ENCODE measurements at places on chromosomes 13 and 19.

DNA sequence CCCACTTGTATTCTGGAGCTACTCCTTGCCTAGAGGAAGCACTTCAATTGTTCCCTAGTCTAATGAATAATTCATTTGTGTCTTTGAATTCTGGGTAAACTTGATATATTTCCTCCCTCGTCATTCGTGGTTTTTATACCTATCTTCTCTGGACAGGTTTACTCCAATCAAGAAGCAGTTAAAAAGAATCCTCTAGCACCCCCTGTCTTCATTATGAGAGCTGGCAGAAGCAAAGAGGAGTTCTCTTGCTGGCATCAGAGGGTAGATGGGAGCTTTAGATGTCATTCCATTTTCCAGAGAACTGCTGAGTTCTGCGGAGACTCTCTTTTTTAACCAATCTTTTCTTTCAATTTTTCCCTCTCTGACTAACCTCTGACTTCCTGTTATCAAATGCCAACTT is 627.7 kb downstream of the FGF9 start:
- no peak for DNase-seq

DNA sequence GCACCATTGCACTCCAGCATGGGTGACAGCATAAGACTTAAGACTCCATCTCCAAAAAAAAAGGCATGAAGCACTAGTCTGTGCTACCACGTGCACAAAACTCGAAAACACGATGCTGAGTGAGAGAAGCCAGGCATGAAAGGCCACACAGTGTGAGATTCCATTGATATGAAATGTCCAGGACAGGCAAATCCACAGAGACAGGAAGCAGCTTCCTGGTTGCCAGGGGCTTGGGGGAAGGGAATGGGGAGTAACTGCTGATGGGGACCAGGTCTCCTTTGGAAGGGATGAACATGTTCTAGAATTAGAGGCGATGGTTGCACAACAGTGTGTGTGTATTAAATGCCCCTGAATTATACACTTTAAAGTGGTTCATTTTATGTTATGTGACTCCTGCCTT is 15.9 kb upstream of the JUND start:
- no peak for DNase-seq

DNA sequence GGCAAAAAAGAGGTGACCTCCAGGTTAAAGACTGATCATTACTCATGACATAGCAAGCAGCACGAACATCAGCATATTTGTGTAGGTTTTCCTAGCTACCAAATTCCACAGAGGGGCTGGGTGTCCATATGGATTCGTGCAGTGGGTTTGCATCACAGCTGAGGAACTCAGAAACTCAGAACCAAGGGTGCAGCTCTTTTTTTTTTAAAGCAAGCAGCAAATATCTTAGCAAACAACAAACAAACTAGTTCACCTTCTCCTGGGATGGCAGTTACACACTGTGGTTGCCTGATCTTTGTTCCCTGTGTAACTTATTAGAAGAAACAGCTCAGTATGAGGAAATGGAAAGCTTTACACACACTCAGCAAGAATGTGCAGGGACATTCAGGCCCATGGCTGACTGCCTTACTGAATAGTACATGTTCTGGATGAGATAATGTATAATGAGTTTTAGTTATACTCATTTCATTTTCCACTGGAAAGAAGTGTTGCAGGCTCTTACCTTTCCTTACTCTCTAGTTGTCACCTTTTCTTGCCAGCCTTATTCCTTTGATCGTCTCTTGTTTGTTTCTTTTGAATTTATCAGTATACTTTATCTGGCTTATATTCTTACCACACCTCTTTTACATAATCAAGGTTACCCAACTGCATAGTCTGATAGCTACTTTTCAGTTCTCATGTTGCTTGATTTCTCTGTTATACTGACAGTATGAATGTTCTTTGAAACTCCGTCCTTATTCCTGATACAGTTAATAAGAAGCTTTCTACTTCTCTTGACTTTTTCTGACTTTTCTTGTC is 4.3 kb downstream of the NDFIP2 start:
- DNase-seq, result peak; percentile 4

DNA sequence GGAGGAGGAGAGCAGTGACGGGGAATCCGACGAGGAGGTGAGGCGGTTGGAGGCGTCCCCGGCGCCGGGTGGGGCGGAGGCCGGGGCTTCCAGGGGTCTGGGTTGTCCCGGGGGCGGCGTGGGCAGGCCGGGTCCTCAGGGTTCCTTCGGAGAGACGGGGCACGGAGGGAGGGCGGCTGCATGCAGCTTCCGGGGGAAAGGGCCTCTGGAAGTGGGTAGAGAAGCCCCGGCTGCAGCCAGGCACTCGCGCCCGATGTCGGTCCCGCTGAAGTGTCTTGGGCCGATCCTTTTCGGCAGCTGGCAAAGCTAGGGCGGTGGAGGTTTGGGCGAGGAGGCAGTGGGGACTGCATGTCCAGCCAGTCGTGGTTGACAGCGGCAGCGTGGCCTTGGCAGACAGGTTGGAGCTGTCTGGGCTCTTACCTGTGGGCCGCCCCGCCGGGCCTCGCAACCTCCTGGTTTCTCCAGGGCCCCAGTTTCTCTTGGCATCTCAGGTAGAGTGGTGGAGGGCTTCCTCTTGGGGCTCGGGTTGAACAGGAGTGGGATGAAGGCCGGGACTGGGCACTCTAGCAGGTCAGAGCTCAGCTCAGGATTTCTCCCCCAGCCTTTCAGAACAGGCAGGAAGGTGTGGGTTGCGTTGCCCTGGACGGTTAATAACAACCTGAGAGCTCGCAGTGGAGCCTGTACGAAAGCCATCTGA is 690 bp downstream of the KMT2B start:
- peak; percentile 49 for DNase-seq

DNA sequence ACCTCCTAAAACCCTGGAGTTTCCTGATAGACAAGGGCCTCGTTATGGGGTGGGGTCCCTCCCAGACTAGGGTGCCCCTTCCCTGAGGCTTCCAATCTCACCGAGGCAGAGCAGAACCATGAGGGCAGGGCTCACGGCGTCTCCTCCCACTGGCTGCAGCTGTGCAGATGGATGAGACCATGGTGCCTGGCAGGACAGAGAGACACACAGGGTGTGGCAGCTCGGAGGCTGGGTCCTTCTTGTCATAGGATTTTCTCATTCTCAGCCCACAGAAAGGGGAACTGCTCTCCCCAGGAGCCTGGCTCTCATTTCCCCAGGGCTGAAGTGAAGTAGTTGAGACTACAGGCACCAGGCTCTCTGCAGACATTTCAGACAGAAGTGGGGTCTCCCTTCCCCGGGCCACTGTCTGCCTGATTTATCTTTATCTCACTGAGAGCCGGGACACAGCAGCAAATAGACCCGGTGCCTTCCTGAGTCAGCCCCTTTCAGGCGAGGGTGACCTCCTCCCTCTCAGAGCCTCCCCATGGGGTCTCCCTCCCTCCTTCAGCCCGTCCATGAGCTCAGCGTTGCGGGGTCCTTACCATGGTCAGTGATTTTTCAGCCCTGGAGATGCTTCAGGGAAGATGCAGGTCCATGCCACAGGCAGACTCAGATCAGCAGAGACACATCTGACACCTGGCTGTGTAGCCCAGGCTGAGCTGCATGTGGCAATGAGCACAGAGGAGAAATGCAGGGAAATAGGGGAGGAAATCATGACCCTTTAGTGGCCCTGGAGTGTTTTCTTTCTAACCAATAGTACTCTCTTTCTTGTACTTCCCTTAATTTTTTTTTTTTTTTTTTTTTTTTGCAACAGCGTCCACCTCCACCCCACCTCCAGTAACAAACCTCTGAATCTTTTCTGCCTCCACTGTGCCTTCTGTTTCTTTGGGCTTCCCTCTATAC is at the start of gene LILRA5:
Gene LILRA5 (minus strand): TSS at position 731 of the 942 bp plus-strand sequence. CDS start 147 bp downstream, at position 584.
- DNase-seq, result no peak

- no peak for DNase-seq
Observed at GRCh38 chr19:30253581-30253996, 118.6 kb upstream of the ZNF536 start.

DNA sequence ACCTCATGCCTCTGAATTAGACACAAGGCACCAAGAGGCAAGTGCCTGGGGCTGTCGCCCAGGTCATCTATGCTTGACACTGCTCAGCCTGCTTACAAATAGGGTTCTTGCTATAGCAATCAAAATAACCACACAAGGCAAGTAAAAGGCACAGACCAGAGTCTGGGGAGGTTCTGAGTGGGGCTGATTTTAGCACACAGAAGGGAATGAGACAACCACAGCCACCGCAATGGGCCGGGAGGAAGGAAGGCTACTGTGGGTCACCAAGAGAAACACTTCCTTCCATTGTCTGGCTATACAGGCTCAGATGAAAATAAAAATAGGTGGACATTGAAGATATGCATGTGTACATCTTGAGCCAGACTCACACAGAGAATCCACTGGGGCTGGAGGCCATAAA is 159.1 kb downstream of the DLEU7 start:
- no peak for DNase-seq

- peak; percentile 60 for DNase-seq
Observed at GRCh38 chr19:54164369-54165068, 5.0 kb upstream of the LENG1 start.

DNA sequence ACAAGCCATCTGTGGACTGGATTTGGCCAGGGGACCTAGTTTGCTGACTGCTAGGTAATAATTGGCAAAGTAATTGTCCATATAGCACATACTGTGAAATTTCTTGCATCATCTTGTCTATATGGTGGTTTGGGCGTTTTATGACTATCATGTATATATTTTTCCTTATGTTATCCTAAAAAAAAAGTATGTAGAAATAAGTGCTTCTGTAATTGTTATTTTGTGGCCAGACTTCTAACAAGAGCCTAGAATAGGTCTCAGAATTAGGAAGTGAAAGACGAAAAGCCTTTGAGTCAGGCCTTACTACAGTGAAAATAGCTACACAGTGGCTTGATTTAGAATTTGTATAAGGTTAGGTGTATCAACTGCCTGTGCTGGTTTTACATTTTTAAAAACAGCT is 4.2 kb downstream of the FNDC3A start:
- DNase-seq, result no peak

GRCh38 chr19:2354670-2355069 is 5.4 kb upstream of the TMPRSS9 start:
- DNase-seq, result no peak

DNA sequence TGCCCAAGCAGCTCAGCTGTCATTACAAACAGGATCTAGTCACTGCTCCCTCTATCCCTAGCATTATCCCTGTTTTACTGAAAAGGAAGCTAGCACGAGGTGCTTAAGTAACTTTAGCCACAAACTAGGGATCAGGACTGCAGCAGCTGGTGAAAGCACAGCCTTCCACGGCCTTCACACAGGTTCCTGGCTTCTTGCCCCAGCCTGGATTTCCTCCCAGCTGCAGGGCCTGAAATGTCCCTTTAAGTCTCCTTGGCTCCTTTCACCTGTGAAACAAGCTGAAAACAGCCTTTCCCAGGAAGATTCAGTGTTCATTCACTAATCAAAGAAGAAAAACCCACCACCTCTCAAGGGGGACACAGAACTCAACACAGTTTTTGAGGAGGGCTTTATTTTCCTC is 754.5 kb downstream of the DIAPH3 start:
- no peak for DNase-seq

- DNase-seq, result no peak
Observed at GRCh38 chr19:48095612-48096175, 14.9 kb downstream of the PLA2G4C start.

DNA sequence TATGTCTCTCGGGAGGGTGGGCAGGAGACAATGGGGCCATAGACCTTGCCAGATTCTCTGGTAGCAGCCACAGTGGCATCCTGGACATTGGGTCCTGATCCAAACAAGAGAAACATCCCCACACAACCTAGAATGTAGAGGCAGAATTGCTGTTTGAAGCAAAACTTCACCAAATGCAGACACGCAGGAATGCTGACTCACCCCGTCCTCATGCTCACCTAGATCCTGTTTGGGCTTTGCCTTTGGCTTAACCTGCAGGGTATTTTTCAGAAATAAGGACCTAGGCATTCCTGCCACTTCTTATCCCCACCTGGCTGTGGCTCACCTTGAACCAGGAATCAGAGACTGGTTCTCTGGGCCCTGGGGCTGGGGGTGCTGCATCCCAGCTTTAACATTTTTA is 7.3 kb downstream of the TBC1D17 start:
- no peak for DNase-seq

DNA sequence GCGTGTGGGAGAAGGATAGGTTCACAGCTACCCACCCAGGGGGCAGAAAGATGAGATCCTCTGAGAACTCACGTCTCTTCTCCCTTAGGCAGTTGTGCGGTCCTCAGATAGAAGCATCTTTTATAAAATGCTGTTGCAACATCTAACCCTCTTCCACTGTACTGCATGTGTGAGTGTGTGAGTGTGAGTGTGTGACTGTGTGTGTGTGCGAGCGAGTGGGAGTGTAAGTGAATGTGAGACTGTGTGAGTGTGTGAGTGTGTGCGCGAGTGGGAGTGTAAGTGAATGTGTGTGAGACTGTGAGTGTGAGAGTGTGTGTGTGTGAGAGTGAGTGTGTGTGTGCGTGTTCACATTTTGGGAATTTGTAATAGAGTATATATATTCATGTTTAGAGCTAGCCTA is 55.6 kb upstream of the F7 start:
- DNase-seq, result no peak

GRCh38 chr13:100515410-100515800 is 73.2 kb downstream of the GGACT start:
- DNase-seq, result no peak

GRCh38 chr13:101946401-101946800 is 455.4 kb downstream of the FGF14 start:
- no peak for DNase-seq

GRCh38 chr13:86510792-86511191 is 711.6 kb upstream of the SLITRK6 start:
- no peak for DNase-seq

GRCh38 chr13:95201814-95202651 is 99.2 kb downstream of the ABCC4 start:
- no peak for DNase-seq

DNA sequence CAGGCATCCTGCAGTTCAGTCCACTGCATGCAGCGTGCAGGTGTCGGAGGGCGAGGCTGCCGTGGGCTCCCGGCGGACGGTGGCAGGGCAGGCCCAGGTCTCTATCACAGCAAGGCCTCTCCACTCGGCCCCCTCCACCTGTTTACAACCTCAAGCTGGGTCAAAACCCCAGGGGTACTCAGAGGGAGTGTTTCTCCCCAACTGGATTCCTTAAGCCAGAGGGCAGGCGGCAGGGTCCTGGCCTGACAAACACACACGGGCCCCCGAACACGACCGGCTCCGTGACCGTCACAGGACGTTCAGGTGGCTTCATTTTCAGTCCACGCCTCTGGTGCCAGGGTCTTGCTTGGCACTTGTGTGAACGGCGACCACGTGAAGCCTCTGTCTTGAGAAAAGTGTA is 23.5 kb downstream of the RASA3 start:
- no peak for DNase-seq

DNA sequence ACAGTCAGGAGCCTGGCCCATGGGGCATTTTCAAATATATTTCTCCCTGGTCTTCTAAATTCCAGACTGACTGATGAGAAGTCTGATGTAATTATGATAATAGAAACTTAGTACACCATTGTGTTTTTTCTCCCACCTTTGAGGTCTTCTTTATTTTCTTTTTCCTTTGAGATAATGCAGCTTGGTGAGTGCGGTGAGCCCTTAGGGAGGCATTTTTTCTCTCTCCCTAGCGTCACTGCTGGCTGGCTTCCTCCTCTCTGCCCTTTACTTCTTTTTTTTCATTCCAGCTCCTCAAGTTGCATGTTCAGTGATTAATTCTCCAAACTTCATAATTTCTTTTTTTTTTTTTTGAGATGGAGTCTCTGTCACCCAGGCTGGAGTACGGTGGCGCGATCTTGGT is 12.8 kb upstream of the CDC42EP5 start:
- DNase-seq, result no peak

GRCh38 chr19:18262917-18263316 is 11.3 kb downstream of the IQCN start:
- DNase-seq, result no peak

Data from stimulated activated CD8-positive, alpha-beta memory T cell treated with anti-CD3 and anti-CD28 coated beads, Interleukin-15, amount 100 ng/mL, for 48 hours (primary cell).